ENCODE measurements at places on chromosomes 5 and 9.

DNA sequence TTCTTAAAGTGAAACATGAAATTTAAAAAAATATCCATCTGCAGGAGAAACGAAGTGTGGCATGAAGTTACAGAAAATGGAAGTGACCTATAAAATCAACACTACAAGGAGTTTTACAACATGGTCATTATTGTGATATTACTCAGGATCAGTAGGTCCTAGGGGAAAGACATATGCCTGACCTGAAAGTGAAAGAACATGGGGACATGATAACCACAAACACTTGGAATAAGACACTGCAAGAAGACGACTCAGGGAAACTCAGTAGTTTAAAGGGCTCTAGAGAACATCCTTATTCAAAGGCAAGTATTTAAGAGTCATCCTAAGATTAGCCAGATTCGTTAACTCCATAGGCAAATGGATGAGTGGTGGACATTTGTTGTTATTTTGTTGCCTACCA lies 19.9 kb upstream of the LPAR1 start:
- DNase-seq, result no peak

DNA sequence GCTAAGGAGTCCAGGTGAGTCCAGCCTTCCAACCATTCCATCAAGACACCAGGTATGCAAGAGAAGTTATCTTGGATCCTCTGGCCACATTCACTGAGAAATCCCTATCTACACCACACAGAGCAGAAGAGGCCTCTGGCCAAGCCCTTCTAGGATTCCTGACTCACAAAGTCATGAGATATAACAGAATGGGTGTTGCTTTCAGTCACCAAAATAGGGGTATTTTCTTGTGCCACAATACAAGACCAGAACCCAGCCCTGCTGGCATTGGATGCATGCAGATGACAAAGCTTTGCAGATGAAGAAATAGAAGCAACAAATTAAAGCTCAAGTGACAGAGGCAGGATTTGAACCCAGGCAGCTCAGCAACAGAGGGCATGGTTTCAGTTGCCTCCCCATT lies 73.5 kb downstream of the PTPN3 start:
- DNase-seq, result no peak

- no peak for DNase-seq
These were observed 32.1 kb downstream of the VAV2 start for GRCh38 chr9:133959966-133960567.

DNA sequence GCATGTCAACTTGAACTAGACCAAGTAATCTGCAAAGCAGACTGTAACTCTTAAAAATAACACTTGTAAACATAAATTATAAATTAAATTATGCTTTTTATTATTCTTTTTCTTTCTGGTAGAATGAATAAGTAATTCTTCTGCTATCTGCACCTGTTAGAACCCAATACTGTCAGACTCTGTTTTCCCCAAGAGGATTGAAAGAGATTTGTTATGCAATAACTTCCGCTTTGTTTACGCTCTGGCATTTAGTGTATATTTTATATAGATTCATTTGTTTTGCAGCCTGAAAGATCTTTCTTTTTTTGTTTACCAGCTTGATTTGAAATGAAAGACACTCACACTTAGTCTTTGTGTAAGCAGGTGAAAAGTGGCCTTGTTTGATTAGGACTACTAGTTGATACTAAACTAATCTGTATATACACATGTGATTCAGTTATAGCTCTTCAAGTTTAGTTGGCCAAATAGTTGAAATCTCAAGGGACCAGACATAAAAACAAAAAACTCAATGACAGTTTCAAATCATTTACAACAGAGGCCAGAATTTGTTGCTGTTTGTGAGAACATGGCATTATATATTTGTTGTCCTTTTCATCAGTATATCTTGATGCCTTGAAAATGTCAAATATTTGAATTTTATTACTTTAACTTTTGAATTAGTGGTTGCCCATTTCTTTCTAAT lies 155.8 kb downstream of the PBX3 start:
- no peak for DNase-seq

DNA sequence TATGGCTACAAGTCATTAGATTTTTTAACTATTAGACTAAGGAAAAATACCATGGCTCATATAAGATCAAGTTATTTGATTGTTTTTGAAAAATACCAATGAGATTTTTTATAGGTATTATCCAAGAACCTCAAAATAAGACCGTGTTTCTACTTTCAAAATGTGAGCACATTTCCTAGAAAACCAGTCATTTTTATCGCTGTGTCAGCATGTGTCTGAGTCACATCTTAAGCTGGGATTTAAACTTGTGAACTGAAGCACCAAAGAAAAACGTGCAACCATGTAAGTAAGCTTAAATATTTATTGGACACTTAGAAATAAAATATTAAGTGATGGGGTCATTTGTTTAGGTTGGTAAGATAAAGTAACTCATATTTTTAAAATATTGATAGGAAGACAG lies 1676.0 kb upstream of the NUDT12 start:
- no peak for DNase-seq

DNA sequence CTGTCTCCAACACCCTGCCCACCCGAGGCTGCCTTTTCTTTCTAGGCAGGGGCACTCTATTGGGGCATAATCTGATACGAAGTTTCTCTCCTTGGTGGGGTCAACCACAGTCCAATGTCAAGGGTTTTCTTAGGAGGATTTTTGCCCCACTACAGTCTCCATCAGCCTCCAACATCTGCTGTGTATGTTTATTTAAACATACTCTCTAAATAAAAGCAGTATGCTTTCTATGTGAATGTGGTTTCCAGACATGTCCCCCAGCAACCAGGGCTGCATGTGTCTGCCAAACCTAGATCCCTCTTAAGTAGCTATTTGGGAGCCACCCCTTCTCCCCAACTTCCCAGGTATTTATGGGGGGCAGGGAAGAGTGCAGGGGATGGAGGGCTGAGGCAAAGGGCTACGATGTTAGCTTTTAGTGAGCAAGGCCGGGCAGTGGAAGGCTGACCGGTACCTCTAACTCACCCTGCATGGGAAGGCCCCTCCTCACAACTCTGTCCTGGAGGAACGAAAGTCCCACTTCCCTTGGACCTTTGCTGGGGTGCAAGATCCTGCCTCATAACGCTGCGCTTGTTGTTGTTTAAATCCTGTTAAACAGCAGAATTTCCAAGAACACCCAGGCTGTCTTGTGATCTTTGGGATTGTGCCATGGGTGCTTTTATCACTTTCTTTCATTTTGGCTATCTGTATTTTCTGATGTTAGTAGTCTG lies 75.4 kb downstream of the NREP start:
- no peak for DNase-seq

DNA sequence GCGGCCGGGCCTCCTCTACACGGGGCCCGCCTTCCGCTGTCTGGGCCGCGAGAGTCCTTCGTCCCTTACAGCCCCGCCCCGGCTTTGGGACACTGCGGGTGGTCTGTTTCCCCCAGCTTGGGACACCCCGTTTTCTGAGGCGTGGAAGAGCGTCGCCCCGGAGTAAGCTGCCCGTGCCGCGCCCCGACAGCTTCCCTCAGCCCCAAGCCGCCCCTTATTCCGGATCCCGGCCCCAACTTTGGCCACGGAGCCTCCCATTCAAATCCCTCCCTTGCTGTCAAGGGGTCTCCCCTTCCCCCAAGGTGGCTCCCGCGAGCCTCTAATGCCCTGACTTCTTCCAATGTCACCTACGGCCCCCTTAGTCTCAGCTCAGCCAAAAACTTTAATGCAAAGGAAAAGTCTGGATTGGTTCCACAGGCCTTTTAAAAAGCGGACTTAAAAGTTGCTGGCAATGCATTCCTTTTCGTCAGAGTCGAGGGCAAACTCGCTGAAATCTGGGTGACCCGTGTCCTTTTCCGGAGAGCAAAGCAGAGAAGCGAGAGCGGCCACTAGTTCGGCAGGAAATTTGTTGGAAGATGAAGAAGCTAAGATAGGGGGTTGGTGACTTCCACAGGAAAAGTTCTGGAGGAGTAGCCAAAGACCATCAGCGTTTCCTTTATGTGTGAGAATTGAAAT lies 19.8 kb downstream of the EXOSC2 start:
- no peak for DNase-seq

- no peak for DNase-seq
These were observed 72.0 kb downstream of the ZFAND5 start for GRCh38 chr9:72292874-72293607.

GRCh38 chr5:174816858-174817257 lies 92.5 kb downstream of the MSX2 start:
- DNase-seq, result no peak

- DNase-seq, result no peak
These were observed 873.1 kb upstream of the CTNND2 start for GRCh38 chr5:12777342-12777741.
